ENCODE measurements at places on chromosomes 4 and X. TPM values are rescaled to one million over a fixed set of nuclear protein-coding genes. Genes with fewer than 3 reads are reported as not detected.
A peak's percentile ranks its signal among the peaks of the same experiment; 100 is the strongest.

ABCG2 gene
- 12.6 TPM for polyA plus RNA-seq

MAGEA8 gene
- not detected for polyA plus RNA-seq

TBC1D9 gene
- polyA plus RNA-seq: 9.5 TPM

HPSE gene
- polyA plus RNA-seq: 4.3 TPM

TRAM1L1 gene
- 1.6 TPM for polyA plus RNA-seq

SLC2A9 gene
- 5.2 TPM for polyA plus RNA-seq

GRCh38 chr4:47550899-47551548 lies 65.9 kb downstream of the ATP10D start:
- DNase-seq: no peak

DNA sequence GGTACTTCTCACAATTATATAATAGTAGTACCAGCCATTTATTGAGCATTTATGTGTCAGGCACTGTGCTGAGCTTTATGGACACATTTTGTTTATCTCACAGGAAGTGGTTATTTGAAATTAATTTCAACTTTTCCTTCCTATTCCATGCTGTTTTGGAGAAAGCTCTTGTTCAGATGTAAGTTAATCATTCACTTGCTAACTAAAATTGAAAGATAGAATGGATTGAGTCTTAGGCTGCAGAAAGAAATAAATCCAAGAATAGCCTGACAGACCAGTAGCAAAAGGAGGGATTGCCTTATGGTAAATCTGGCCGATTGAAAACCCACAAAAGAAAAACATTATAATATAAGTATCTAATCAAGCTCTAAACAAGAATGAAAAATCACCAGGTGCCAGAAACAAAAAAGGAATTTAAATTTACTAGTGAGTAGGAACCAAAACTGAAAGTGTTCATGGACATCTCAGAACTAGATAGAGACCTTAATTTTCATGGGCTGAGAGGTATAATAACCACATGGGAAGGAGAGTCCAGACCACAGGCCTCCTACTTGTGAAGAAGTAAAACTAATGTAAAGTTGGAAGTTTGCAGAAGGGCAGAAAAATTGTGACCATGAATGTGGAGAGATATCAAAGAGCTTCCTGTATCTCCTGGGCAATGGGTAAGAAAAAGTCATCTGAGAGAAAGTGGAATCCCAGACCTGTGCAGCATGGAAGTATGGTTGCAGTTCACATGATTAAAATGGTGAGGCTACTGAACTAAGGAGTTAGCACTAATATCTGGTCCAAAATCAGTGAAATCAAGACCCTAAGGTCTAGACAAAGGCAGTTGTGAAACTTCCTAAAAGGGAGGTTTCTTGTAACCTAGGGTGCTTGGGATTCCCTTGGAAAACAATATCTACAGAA lies 38.0 kb downstream of the RADX start:
- DNase-seq: no peak

GRCh38 chr4:54550395-54551171 lies 107.2 kb upstream of the KIT start:
- DNase-seq: no peak

DNA sequence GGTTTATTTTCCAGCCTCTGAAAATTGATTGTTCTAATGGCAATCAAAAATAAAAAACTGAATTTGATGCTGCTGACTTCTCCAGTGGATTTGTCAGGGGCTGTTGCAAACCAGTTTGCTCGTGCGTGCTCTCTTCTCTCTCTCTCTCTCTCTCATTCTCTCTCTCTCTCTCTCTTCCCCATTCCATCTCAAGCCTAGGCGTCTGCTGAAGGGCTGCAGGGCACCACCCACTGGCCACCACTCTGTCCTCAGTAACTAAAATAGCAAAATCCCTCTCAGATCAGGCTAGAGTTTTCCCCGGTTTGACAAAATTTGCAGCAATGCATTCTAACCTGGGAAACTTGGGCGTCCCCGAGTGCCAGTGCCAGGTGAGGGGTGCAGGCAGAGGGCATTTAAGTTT lies 19.4 kb downstream of the NKX6-1 start:
- no peak for DNase-seq

DNA sequence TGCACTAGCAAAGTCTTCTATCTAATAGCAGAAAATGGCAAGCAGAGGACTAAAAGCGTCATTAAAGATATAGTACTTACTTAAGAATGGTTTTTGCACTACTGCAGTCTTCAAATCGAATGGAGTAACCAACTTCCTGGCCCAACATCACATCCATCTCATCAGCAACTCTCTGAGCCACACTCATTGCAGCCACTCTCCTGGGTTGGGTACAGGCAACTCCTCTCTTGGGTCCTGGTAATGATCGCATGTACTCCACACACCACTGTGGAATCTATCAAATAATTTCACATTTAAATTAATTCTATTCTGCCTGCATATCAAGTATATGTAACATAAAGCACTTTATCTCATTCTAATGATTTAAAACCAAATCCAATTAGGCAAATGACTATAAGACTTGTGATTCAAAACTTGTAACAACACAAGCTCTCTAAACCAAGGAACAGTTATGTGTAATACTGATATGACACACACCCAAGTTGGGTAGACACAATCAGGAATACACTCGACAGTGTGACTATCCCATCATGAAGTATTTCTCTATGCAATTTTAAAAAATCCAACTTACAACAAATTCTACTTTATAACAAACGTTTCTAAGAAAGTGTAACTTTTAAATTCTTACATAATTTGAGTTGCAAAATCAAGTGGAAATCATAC lies 13.6 kb downstream of the DHX15 start:
- DNase-seq: no peak

DNA sequence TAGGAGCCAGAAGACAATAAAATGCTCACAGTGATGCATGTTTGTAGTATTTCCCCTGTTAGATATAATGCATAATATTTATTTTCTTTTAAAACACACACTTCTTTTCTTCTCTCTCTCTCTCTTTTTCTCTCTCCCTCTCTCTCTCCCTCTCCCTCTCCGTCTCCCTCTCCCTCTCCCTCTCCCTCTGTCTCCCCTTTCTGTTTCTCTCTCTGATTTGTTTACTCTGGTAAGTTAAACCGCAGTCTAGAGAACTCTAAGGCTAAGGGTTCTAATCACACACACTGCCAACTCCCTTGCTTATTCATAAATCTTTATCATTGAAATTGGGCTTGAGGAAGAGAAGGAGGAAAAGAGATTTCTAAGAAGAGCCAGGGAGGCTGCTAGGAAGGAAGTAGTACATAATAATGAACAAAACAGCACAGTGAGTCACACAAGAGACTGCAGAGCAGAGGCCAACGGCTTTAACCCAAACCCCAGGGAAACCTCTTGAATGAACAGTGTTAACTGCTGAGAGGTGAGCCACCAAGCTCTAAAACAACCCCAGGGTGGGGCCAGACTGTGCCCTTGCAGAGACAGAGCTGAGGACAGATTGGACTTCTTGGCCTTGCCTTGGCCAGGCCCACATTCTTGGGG lies 9.1 kb upstream of the PHOX2B start:
- no peak for DNase-seq

GRCh38 chrX:133530960-133531359 lies 115.7 kb upstream of the GPC4 start:
- no peak for DNase-seq

DNA sequence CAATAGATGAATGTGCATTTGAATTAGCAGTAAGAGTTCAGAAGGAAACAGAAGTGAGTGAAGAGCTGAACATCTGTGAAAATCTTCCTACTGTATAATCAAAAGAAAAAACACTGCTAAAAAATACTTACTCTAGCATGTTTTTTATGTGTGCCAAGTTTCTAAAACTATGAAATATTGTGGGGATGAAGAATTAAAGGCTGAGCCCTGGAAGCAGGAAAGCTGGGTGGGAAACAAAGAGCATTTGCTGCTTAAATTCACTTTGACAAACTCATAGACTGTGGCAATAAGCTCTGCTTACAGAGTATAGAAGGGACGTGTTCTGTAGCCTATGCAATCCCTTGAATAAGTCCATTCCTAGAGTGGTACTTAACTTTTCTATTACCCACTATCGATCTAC lies 261.7 kb downstream of the ANKRD50 start:
- DNase-seq: peak; percentile 45

DNA sequence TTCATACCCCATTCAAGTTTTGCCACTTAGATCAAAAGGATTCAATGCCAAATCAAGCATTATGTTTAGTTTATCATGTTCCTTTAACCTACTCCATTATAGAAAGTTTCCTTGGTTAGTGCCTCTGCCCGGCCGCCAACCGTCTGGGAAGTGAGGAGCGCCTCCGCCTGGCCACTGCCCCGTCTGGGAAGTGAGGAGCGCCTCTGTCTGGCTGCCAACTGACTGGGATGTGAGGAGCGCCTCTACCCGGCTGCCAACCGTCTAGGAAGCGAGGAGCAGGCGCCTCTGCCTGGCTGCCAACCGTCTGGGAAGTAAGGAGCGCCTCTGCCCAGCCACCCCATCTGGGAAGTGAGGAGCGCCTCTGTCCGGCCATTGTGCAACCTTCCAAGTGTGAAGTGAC lies 36.3 kb upstream of the PDGFRA start:
- no peak for DNase-seq

- no peak for DNase-seq
Observed at GRCh38 chr4:180486342-180486741, 1756.9 kb upstream of the TENM3 start.

GRCh38 chr4:125198916-125199315 lies 115.8 kb upstream of the FAT4 start:
- no peak for DNase-seq

DNA sequence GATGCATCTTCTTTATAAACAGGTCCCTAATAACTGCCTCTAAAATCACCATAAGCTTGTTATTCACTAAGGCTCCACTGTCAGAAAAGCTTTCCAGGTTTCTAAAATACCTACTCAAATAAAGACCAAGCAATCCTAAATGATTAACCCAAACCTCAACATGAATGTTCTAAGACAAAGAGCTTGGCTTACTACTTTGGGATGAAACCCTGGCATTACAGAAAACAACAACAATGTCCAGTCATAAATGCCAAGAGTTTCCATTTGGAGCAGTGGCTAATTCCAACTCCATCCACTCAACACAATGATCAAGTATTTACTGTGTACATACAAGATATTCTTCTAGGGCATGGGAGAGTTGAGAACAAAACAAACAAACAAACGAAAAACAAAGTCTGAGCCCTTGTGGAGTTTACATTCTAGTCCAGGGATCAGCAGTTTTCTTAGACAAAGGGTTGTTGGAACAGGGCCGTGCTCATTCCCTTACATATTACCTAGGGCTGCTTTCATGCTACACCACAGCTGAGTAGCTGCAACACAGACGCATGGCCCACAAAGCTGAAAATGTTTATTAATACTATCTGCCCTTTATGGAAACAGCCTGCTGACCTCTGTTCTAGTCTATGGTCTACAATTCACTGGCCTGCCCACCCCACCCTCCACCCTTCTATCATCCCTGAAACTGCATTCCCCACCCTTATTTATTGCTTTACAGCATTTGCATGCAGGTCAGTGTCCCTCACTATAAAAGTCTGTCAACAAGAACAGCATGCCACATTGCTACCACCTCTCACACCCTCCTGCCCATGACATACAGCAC lies 23.7 kb downstream of the ABCG2 start:
- no peak for DNase-seq

DNA sequence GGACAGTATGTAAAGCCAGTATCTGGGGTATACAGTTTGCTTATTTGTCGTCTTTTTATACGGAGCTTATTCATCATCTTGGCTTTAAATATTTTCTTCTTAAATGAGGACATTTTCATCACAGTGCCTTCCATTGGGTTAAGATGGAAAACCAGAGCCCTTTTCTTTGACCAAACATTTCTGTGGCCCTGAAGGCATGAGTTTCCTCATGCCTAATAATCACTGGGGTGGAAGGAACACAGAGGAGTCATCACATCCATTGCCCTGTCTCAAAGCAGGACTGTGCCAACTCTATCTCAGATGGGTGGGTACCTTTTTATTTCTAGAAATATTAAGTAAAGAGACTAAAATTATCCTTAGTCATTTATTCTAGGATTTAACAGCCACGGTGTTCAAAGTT lies 40.0 kb downstream of the CHRDL1 start:
- no peak for DNase-seq

DNA sequence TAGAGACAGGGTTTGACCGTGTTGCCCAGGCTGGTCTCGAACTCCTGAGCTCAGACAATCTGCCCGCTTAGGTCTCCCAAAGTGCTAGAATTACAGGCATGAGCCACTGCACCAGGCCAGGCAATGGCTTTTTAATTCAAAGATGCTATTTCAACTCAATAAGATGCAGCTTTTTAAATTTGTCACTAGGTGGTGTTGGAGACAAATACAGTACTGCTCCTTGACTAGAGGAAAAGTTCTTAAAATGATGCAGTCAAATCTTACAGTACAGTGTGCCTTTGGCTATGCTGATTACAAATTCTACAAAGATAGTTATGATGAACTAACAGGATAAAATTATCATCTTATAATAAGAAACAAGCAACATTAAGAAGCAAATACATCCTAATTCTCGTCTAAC lies 441.1 kb downstream of the KCNIP4 start:
- peak; percentile 59 for DNase-seq

- DNase-seq: no peak
Observed at GRCh38 chr4:7458066-7458425, 23.3 kb upstream of the PSAPL1 start.

DNA sequence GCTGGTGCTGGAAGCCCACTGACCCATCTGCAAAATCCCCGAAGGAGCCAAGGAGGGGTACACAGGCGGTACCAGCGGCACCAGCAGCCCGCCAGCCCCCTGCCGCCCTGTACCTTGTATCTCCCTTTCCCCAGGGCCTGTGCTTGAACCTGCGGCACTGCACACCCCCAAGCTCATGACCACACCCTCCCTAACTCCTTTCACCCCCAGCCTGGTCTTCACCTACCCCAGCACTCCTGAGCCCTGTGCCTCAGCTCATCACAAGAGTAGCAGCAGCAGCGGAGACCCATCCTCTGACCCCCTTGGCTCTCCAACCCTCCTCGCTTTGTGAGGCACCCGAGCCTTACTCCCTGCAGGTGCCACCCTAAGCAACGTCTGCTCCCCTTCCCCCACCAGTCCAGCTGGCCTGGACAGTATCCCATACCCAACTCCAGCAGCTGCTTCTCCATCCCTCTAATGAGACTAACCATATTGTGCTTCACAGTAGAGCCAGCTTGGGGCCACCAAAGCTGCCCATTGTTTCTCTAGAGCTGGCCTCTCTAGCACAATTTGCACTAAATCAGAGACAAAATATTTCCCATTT lies 94.9 kb downstream of the LARP1B start:
- DNase-seq: no peak

GRCh38 chr4:75158451-75158850 lies 225.5 kb downstream of the PARM1 start:
- DNase-seq: no peak

GRCh38 chr4:75985116-75985515 lies 5.6 kb downstream of the SDAD1 start:
- DNase-seq: no peak

GRCh38 chr4:83240379-83240875 lies 44.2 kb downstream of the COQ2 start:
- no peak for DNase-seq

- DNase-seq: no peak
Observed at GRCh38 chrX:40933132-40933705, 152.0 kb upstream of the USP9X start.

DNA sequence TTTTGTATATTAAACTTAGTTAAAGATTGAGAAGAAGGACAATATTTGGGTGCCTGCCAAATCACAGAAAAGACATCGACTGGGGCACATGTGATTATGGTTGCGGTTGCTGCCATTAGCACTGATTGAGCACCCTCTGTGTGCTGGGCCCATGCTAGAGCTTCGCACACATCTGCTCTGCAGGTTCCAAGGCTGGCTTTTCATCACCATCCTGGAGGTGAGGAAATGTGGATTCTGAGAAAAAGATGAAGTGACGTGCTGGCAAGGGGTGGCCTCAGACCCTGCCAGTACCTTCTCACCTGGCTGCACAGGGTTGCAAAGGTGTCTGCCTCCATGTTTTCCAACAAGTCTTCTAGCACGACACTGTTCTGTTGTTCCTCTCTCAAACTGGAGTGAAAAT lies 134.0 kb downstream of the EVC2 start:
- no peak for DNase-seq

GRCh38 chr4:54094451-54094850 lies 5.5 kb upstream of the GSX2 start:
- no peak for DNase-seq

Measured in brain (organoid and tissue), 16 donors.